ENCODE measurements at places on chromosomes 2 and 18.
A peak's percentile ranks its signal among the peaks of the same experiment; 100 is the strongest.

GRCh38 chr2:228140934-228141528 lies 40.5 kb downstream of the SPHKAP start:
- no peak for DNase-seq

- DNase-seq = peak; percentile 6
These were observed 343.9 kb upstream of the MMADHC start for GRCh38 chr2:149931486-149931885.

GRCh38 chr2:215137741-215138340 lies 585 bp downstream of the ABCA12 start:
- no peak for DNase-seq

DNA sequence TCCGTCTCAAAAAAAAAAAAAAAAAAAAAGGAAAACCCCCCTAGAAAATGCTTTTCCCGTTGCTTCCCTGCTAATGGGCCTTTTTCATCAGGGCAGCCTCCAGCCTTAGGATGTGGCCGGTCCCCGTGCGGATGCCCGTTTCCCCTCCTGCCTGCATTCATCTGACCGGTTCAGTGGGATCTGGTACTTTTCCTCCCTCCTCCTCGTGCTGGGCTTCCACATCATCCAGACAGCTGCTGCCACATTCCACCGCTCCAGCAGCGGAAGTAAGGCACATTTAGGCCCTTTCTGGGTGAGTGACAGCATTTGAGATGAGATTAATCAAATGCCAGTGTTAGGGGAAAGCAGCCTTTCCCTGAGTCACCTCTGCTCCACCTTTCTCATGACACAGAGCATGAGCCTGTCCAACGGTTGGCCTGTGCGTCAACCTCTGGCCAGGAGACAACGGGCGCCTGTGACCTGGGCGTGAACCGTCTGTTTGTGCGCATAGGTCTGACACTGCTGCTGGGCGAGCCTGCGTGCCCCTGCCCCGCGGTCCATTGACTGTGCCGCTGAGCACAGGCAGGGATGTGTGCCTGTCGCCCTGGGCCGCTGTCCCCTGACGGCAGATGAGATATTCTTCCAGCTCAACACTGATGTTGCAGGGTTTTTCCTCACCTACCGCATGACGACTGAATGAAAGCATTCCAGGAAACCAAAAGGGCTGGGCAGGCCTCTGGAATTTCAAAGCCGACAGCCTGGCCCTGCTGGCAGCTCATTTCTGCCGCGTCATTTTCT lies 174.0 kb downstream of the TGIF1 start:
- DNase-seq = no peak

DNA sequence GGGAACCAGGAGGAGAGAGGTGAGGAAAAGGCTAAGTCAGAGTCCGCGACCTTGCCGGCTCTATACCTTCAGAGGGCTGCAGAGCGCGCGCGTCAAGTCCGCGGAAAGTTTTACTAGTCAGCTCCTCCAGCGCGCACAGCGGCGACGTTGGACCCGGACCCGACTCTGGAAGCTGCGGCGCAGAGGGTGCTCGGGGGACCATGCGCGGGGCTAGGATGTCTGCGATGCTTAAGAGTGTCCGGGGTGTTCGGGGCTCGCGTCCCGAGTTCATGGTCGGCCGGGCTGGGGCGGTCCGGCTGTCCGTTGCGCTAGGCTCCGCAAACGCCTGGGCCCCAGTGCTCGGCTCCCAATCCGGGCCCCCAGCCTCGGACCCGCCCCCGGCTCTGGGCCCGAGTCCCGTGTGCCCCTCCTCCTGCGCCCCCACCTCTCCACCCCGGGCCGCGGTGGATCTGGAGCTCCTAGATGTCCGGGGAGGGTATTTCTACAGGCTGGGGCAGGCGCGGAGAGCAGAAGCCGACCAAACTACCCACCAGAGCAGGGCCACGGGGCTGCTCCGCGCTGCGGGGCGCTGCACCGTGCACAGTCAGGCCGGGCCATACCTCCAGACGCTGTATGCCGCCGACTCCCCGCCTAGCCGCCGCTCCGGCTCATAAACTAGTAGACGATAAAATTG lies at the start of gene LBX2:
LBX2 (minus strand) TSS at position 337 of the 673 bp plus-strand sequence; CDS start at position 271, 66 bp downstream.
- DNase-seq = no peak

DNA sequence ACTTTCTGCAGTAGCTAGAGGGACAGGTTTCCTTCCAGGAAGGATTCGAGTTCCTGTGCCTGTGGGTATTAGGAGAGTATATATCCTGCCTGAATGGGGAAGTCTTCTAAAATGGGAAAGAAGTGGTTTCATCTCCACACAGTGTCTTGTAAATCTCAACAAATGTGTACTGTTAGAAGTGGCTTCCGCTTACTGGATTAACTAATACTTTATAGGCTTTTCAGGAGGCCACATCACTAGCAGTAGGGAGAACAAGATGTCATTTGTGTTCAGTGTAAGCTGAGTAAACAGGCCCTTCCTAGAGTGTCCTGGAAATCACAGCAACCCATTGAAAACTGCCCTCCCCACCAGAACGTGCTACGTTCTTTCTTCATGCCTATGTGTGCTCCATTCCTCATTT lies 12.5 kb upstream of the POLR1B start:
- DNase-seq = no peak

DNA sequence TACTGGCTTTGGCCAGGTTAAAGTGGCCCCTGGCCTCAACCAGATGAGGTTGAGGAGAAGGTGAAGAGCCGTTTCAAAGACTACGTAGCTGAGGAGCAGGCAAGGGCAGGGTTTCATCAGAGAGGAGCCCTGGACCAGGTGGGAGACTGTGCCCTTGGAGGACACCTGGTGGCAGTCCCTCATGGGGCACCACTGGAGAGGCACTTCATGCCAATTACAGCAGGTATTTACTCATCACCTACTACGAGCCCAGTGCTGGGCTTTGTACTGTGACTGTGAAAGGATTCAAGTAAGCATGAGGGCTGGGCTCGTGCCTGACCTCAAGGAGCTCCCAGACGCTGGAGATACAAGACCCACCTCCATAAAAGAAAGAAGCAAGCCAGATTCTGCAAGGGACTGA lies 37.6 kb downstream of the SMAD7 start:
- DNase-seq = no peak

- DNase-seq = no peak
These were observed 977.1 kb upstream of the SOX11 start for GRCh38 chr2:4715065-4715464.

DNA sequence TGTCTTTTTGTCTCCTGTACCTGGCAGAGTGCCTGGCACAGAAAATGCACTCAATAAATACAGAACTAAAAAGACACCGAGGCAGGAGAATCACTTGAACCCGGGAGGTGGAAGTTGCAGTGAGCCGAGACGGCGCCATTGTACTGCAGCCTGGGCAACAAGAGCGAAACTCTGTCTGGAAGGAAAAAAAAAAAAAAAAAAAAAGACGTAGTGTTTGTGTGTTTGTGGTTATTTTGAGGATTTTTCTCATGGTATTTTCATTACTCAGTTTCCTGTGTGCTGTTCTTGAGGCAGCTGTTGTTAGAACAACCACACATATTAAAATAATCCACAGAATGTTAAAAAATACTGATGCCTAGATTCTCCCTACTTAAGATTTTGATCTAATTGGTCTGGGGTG lies 519.2 kb upstream of the SPHKAP start:
- no peak for DNase-seq

GRCh38 chr18:24860978-24861680 lies 400.7 kb downstream of the HRH4 start:
- DNase-seq = no peak

DNA sequence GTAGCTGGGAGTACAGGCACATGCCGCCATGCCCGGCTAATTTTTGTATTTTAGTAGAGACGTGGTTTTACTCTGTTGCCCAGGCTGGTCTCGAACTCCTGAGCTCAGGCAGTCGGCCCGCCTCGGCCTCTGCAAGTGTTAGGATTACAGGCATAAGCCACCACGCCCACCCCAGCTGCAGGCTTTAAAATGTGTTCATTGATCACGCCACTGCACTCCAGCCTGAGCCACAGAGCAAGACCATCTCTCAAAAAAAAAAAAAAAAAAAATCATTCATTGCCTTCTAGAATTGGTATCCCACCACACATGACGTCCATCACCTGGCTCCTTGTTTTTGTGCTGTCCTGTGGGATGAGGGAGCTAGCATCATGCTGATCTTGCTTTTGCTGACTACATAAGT lies 127.4 kb downstream of the VIT start:
- DNase-seq = no peak

GRCh38 chr2:29033656-29034055 lies 40.7 kb downstream of the PCARE start:
- DNase-seq = no peak

GRCh38 chr2:158931572-158931971 lies 36.9 kb upstream of the TANC1 start:
- DNase-seq = no peak

DNA sequence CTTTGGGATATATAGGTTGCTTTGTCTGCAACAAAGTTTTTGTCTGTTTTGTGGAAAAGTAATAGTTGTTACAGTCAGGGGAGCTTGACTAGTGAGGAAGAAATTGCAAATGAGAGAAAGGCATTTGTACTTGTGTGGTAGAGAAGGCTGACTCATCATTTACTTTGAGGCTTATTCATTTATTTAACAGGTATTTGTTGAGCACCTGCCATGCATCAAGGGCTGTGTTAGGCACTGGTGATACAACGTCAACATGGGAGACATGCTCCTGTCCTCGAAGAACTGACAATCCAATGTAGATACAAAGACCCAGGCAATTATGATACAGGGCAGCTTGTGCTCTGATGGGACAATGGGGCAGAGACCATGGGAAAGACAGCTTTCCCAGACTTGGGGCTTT lies 79.5 kb downstream of the UPP2 start:
- DNase-seq = no peak

- DNase-seq = no peak
These were observed 7.8 kb upstream of the POMC start for GRCh38 chr2:25176138-25176537.

DNA sequence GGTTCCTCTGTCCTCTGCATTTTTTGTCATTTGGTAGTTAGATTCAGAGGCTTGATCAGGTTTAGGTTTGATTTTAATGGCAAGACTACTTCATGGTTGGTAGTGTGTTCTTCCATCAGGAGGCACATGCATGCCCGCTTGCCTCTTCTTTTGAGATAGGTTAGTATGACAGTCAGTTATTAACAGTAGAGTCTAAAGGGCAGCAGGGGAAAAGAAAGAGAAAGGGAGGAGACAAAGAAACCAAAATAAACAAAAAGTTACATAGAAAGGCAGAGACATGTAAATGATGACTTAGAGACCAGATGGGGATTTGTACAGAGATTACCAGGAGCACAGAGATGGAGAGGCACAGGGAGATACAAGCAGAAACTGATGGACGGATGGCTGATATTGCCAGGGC lies 10.2 kb upstream of the RMP24 start:
- DNase-seq = no peak

- DNase-seq = peak; percentile 89
These were observed 96.8 kb downstream of the FBXO15 start for GRCh38 chr18:74050807-74051206.

Data from NCI-H1417 (cell line).